Progenitor cell of endocrine pancreas (in vitro differentiated cells): ENCODE measurements at places on chromosomes 1 and 21. TPM values are rescaled to one million over a fixed set of nuclear protein-coding genes. Genes with fewer than 3 reads are reported as not detected.

ACTL8 gene
- not detected in 2 replicates for total RNA-seq

TAL1 gene
- not detected in 2 replicates for total RNA-seq

LAD1 gene
- total RNA-seq, result 35.3 and 38.0 TPM in 2 replicates

CLDN19 gene
- 7.8 and 8.2 TPM in 2 replicates for total RNA-seq

GSTM1 gene
- total RNA-seq, result 39.0 and 39.1 TPM in 2 replicates

TSPAN1 gene
- 4.5 and 8.1 TPM in 2 replicates for total RNA-seq

CLCA4 gene
- not detected in 2 replicates for total RNA-seq

HAPLN2 gene
- total RNA-seq, result 0.38 and 0.93 TPM in 2 replicates

SWT1 gene
- total RNA-seq, result 10.5 and 12.6 TPM in 2 replicates

KCNQ4 gene
- 0.67 and 0.73 TPM in 2 replicates for total RNA-seq

C1QB gene
- not detected in 2 replicates for total RNA-seq

AIRE gene
- total RNA-seq, result not detected in 2 replicates

TRAF5 gene
- 4.5 and 7.1 TPM in 2 replicates for total RNA-seq

SPOCD1 gene
- total RNA-seq, result 0.36 and 0.91 TPM in 2 replicates

CD52 gene
- 0.89 and 1.8 TPM in 2 replicates for total RNA-seq

CALML6 gene
- 1.1 and 1.5 TPM in 2 replicates for total RNA-seq

HHIPL2 gene
- total RNA-seq, result 0.27 and 0.57 TPM in 2 replicates

B3GALT2 gene
- 0.44 and 0.79 TPM in 2 replicates for total RNA-seq
